Esophagus squamous epithelium (tissue), 5 donors: ENCODE measurements at places on chromosomes 6 and 20.

DNA sequence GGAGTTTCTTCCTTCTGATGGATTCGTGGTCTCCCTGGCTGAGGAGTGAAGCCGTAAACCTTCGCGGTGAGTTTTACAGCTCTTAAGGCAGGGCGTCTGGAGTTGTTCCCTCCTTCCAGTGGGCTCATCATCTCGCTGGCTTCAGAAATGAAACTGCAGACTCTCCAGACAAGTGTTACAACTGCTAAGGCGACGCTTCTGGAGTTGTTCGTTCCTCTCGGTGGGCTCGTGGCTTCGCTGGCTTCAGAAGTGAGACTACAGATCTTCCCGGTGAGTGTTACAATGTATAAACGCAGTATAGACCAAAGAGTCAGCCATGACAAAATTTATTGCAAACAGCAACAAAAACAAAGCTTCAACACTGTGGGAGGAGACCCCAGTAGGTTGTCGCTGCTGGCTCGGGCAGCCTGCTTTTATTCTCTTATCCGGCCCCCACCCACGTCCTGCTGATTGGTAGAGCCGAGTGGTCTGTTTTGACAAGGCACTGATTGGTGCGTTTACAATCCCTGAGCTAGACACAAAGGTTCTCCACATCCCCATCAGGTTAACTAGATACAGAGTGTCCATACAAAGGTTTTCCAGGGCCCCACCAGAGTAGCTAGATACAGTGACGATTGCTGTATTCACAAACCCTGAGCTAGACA is 113.2 kb downstream of the GPX5 start:
- no peak for DNase-seq

- DNase-seq: no peak
Observed at GRCh38 chr6:75528423-75528822, 34.8 kb upstream of the FILIP1 start.

- no peak for DNase-seq
Observed at GRCh38 chr6:699319-699718, 6.4 kb upstream of the EXOC2 start.

DNA sequence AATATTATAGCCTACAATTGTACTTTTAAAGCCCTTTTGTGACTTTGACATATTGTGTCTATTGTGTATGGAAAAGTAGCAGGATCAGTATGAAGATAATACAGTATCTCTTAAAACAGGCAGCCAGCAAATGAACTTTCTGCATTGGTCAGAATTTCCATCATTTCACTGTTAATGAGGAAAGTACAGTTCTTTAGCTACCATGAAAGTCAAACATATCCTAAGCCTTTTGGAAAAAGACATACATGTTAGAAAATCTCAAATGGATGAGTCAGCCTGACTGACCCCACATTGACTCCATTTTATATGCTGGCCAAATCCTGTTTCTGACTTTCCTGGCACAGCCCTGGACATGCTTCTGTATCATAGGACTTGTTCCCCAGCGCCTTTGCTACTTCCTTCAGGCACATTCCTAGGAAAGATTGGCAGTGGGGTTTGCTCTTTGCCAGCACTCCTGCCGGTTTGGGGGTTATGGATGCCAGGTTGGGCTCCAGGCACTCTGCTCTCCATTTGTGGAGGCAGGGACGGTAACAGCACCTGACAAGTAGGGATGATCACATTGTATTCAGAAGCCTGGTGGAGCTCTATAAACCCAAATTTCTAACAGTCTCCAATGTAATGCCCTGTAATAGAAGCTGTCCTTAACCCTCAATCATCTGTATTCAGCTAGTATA is 43.7 kb downstream of the TOP1 start:
- DNase-seq: no peak

- no peak for DNase-seq
Observed at GRCh38 chr20:9999645-10000044, 35.1 kb upstream of the ANKEF1 start.

DNA sequence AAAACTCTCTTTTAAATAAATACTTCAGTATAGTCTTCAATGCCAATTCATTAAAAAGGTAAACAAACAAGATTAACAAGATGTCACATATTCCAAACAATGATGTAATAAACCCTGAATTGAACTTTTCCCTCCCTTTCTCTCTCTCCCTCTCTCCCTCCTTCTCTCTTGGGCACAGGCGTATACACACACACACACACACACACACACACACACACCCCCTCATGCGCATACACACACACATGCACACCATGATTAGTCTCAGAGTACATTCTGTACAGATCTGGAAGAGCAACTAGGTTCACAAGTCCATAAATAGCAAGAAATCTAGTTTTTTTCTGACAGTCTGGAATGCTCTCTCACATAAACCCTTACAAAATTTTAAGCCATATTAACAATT is 128.3 kb downstream of the DST start:
- no peak for DNase-seq

DNA sequence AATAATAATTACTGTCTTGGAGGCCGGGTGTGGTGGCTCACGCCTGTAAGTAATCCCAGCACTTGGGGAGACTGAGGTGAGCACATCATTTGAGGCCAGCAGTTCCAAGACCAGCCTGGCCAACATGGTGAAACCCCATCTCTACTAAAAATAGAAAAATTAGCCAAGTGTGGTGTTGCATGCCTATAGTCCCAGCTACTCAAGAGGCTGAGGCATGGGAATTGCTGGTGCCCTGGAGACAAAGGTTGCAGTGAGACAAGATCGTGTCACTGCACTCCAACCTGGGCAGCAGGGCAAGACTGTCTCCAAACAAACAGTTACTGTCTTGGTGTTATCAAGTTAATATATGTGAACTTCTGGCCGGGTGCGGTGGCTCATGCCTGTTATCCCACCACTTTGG is 4.9 kb downstream of the RRP36 start:
- no peak for DNase-seq

DNA sequence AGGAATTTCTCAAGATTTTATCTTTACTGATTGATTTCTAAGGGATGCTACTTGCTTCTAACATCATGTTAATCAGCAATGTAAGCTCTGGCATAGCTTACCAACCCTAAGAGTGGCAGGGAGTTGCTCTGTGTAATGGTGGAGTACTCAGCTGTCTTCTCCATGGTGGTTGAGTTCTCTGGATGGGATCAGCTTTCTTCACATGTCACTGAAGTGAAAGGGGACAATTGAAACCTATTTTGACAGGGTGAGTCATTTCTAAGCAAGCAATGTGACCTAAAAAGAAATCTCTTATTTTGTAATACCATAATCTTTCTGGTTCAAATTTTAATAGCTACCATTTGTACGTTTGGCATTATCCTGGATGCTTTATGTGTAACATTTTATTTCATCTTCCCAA is 430.4 kb downstream of the GJA1 start:
- DNase-seq: no peak

DNA sequence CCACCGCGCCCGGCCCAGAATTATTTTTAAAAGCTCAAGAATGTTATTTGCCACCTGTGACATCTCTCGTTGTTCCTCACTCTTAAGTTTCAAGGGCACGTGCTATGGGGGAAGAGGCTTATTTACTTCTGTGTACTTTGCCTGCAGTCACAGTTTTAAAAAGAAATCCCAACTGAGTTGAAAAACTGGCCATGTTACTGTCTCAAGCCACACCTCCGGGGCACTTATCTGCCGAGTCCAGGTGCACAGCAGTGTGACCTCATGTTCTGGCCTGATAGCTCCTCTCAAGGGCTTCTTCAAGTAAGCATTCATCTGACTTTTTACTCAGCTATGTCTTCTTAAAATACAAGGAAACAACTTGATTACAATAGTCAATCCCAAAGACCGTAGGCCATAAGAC is 34.5 kb downstream of the SHLD1 start:
- DNase-seq: no peak

- DNase-seq: no peak
Observed at GRCh38 chr6:84596488-84596887, 167.9 kb downstream of the TBX18 start.

- DNase-seq: no peak
Observed at GRCh38 chr6:148898376-148899014, 151.7 kb downstream of the UST start.

DNA sequence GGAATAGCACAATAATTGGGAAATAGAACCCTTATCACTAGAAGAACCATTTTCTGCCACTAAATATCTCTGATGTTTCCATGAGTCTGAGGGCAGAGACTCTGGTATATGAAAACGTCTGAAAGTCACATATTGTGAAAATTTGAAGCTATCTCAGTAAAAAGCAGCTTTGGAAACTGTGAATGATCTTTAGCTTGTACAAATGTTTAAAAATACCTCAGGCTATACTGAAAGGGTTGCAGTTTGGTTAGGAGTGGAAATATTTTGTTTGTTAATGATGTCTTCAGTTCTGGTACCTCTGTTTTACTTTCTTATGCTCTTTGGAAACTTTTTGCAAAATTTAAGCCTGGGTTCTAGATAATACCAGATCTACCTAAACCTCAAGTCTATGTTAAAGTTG is 135.0 kb downstream of the SLC16A10 start:
- no peak for DNase-seq

GRCh38 chr6:106182455-106182854 is 96.3 kb downstream of the PRDM1 start:
- DNase-seq: no peak

DNA sequence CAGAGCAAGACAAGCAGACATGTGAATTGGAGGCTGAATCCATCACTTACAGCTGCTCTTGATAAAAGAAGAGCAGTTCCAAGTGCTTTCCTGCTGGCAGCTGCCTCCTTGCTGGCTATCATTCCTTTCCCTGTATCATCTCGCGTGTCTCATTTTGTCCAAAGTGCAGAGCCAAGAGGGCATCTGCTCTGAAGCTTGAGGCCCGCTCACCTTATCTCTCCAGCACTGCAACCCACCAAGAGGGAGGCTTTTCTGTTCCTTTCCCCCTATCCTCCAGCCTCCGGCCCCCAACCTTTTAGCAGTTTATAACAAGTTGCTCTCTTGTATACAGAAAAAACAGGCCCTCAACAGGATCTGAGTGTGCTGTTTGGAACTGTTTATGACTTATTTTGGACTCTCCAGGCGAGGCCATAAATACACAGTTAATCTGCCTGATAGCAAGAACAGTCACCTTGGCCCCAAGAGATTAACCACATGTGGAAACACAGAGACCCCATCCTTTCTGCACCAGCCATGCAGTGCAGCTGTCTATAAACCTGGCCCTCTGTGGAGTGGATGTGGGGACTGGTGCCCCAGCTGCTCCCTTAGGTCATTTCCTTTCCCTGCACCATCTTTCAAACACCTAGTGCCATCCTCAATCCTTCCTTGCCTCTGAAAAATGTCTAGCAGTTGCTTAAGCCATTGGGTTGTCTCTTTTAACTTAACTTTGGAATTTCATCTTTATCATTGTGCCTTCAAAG is 172.5 kb upstream of the FERMT1 start:
- DNase-seq: no peak

DNA sequence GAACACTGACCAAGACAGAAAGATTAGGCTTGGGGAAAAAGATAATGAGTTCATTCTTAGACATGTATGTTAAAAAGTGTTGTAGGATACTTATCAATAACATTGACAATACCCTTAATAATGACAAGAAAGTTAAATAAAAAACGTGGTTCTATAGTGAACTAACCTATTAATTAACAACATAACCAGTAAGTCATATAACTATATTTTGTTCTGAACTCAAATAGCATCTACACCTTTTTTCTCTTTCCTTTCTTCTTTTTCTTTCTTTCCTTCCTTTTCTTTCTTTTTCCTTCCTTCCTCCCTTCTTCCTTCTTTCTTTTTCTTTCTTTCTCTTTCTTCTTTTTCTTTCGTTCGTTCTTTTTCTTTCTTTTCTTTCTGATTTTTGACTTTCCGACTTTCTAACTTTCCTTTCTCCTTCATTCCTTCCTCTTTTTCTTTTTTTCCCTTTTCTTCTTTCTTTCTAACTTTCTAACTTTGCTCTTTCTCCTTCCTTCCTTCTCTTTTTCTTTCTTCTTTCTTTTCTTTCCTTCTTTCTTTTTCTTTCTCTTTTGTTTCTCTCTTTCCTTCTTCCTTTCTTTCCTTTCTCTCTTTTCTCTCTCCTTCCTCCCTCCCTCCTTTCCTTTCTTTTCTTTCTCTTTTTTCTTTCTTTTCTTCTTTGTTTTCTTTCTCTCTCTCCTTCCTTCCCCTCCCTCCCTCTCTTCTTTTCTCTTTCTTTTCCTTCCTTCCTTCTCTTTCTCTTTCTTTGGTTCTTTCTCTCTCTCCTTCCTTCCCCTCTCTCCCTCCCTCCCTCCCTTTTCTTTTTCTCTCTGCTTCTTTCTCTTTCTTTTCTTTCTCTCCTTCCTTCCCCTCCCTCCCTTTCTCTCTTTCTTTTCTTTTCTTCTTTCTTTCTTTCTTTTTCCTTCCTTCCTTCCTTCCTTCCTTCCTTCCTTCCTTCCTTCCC is 24.6 kb downstream of the PRSS35 start:
- no peak for DNase-seq

DNA sequence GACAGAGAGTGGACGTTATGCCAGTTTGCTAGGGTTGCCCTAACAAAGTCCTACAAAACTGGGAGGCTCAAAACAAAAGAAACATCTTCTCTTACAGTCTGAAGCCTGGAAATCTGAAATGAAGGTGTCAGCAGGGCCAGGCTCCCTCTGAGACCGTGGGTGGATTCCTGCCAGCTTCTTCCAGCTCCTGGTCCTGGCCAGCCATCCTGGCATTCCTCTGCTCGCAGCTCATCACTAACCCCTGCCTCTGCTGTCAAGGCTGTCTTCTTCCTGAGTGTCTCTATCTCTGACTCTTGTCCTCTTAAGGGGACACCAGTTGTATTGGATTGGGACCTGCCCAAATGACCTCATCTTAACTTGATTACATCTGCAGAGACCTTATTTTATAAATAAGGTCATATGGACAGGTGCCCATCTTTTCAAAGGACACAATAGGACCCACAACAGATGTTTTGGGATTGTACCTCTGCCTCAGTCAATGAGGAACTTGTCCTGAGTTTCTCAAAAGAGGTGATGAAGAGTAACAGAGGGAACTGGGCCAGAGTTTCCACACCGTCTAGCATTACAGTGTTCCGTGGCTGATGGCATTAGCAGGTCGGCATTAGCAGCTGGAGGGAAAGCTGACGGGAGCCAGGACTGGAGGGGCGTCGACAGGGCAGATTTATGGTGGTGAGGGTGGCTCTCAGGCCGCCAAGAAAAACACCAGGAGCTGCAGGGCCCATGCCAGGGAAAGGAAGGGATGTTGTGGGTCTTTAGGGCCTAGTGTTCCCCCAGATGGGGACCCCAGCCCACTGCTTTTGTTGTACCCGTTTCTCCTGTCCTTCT is 157.3 kb downstream of the TBXT start:
- no peak for DNase-seq

GRCh38 chr6:144394210-144394609 is 109.1 kb downstream of the UTRN start:
- no peak for DNase-seq

DNA sequence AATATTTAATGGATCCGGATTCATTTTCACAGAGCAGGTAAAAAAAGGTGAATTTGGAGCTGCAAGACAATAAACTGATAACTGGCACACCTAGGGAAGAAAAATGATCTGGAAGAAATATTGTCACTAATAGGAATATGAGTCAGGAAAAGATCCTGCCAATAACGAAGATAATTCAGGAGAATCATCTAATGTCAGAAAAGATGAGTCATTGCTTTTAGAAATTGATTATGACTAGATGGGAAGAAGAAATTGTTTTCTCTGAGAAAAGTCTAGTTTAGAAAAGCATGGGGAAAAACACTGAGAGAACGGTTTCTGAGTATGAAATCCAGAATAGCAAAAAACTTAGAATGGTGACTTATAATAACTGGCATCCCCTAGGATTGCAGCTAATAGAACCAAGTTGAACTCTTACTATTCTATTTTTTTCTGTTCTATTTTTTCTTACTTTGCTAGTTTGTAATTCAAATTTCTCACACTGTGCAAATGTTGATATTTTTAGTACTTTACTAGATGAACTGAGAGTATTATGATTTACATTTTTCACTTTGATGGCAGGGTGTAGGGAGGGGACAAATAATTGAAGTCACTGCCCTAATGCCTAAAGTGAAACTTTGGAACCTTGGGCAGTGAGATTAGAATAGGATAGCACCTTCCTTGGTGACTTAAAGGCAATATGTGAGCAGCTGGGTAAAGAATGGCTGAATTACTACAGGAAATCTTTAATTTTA is 38.2 kb upstream of the SUPT3H start:
- no peak for DNase-seq
